ENCODE measurements at places on chromosomes 13 and 19.

DNA sequence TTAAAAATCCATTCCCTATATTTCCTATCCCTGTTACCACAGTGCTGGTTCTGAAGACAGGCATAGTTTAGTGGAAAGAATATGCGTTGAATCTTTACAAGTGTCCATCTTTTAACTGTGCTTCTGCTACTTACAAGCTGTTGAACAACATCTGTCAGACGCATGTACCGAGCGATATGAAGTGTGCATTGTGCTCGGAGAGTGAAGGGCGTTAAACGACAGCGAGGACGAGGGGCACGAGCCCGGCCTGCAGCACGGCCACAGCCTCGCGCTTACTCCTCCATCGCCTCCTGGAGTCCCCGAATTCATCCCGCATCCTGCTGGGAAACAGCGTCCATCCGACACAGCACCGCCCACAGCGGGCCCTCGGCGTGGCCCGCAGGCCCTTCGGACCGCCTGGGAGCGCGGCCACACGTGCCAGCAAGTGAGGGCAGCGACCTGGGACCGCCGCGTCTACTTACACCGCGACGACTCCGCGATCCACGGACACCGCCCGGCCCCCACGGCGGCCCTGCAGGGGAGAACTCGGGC is 514 bp downstream of the PCID2 start:
- DNase-seq, result peak; percentile 29

GRCh38 chr13:42367831-42368230 is 95.9 kb downstream of the AKAP11 start:
- no peak for DNase-seq

DNA sequence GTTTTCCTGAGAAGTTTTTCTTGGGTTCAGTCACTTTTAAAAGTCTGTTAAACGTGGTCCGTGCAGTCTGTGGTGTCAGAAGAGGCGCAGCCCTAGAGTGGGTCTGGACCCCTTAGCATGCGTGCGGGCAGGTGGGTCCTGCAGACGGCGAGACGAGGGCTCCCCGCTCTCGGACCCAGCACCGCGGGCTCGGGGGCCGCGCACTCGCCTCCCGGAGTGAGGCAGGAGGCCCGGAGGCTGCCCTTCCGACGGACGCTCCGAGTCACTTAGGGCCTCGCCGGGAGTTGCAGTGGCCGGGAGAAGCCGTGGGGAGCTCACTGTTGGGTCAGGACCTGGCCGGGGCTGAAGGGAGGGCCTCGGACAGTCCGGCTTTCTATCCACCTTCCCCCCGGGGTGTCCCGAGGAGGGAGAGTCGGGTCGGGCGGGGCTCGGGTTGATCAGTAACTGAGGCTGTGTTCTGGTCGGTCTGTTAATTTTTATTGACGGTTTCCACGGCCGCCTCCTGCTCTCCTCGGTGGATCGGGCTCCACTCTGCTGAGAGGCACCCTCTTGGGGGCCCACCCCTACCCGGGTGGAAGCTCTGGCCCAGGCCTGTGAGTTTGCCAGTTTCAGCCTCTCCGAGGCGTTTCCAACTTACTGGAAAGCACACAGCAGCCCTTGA is 1.3 kb downstream of the PTBP1 start:
- DNase-seq, result no peak

- no peak for DNase-seq
Measured at GRCh38 chr19:5354403-5354802, 13.8 kb upstream of the PTPRS start.

GRCh38 chr19:7916103-7916954 is 1.7 kb downstream of the TGFBR3L start:
- DNase-seq, result peak; percentile 41

GRCh38 chr13:32019612-32020233 is 11.9 kb upstream of the FRY start:
- peak; percentile 55 for DNase-seq

GRCh38 chr13:50664951-50665350 is 178.5 kb downstream of the DLEU7 start:
- no peak for DNase-seq

GRCh38 chr19:33520844-33521479 is 629 bp downstream of the PEPD start:
- no peak for DNase-seq

- no peak for DNase-seq
Measured at GRCh38 chr13:50941146-50941545, 31.6 kb downstream of the RNASEH2B start.

GRCh38 chr19:2479556-2480194 is 3.7 kb downstream of the GADD45B start:
- DNase-seq, result no peak

GRCh38 chr13:22235950-22236290 is 565.0 kb downstream of the FGF9 start:
- no peak for DNase-seq

- no peak for DNase-seq
Measured at GRCh38 chr13:64510747-64511146, 2719.4 kb downstream of the PCDH9 start.

- no peak for DNase-seq
Measured at GRCh38 chr13:106241974-106242953, 293.2 kb downstream of the EFNB2 start.

DNA sequence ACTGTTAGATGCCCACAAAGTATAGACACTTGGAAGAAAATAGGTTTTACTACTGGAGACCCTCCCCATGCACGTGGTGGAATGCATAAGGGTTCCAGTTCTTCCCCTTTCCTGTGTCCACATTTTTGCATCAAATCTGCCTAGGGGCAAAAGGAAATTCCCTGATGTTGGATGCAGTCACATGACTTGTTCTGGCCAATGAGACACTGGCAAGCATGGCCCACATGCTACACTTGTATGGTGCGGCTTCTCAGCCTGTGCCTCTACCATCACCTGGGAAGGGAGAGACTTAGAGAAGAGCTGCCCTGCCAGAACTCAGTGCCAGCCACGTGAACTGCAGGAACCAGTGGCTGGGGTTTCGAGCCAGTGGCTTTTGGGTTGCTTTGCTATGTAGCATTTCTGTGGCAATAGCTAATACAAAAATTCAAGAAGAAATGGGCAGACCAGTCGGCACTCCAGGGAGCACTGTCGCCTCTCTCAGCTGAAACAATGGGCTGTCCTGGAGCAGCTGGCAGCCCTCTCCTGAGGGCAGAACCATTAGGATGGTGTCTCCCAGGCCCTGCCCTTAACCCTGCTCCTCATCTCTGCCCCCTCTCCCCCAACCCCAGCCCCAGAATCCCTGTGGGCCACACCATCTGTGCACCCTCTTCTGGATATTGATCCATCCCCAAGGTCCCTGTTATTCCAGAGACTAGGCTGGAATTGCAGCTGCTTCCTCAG is 634.0 kb downstream of the UQCRFS1 start:
- DNase-seq, result no peak

GRCh38 chr13:20136781-20137703 is 23.8 kb downstream of the GJA3 start:
- DNase-seq, result no peak

GRCh38 chr13:22173610-22174009 is 502.7 kb downstream of the FGF9 start:
- no peak for DNase-seq

DNA sequence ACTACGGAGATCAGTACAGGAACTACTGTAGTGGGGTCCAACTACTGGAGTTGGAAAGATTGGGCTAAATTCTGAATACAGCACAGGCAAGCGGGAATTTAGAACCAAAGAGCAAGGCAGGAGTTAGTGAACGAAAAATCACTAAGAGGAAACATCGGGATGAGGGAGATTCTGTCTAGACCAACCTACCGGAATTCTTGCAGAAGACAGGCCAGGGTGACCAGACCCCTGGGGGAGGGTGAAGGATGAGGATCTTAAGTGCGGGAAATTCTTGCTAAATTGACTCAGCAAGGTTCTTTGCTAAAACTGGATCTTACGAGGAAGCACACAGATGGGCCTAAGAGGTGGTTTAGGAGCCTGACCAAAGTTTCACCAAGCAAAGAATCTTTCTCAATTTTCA is 13.2 kb upstream of the PSPC1 start:
- DNase-seq, result no peak

- DNase-seq, result no peak
Measured at GRCh38 chr13:77701305-77701704, 3.8 kb downstream of the SLAIN1 start.

DNA sequence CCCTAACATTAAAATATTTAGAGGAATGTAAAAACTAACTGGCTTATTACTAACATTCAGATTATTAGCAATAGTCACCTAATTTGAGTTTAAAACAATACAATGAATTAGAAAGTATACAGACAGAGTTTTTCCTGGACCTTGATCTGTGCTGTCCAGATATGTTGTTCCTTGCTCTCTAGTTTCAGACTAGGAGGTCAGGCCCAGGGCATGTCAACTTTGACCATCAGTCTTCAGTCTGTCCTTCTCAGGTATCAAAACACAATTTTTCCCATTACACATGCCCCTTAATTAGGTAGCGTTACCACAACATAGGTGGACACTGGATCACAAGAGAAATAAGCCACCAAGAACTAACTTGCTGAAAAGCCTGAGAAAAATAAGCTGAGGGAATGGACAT is 197.0 kb downstream of the MAB21L1 start:
- no peak for DNase-seq

DNA sequence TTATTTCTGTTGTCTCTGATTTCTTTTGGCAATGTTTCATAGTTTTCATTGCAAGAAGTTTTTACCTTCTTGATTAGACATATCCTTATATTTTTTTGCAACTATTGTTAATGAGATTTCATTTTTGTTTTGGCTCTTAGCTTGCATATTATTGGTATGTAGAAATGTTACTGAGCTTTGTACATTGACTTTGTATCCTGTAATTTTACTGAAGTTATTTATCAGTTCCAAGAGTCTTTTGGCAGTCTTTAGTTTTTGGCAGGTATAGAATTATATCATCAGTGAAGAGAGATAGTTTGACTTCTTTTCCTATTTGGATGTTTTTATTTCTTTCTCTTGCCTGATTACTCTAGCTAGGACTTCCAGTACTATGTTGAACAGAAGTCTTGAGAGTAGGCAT is 375.7 kb downstream of the TDRD3 start:
- DNase-seq, result no peak

- no peak for DNase-seq
Measured at GRCh38 chr19:412356-413355, 3.7 kb upstream of the C2CD4C start.

DNA sequence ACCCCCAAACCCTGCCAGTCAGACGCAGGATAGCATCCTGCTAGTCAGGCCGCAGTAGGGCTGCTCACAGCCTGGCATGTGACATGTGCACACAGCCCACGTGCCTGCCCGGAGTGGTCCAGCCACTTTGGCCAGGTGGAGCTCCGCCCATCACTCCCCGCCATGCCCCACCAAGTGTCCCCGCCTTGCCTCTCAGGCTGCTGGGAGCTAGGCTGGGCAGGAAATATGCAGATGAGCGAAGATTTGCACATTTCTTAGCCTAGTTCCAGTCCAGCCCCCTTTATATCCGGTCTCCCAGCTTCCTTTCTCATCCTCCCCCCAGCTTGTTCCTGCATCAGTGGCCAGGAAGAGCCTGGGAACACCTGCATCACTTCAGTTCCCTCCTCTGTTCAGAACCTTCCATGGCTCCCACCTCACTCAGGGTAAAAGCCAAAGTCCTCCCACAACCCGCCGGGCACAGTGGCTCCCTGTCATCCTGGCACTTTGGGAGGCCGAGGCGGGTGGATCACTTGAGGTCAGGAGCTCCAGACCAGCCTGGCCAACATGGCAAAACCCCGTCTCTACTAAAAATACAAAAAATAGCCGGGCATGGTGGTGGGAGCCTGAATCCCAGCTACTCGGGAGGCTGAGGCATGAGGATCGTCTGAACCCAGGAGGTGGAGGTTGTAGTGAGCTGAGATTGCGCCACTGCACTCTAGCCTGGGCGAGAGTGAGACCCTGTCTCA is 2.3 kb upstream of the DOCK6 start:
- DNase-seq, result no peak

GRCh38 chr13:57511603-57512002 is 119.9 kb upstream of the PCDH17 start:
- DNase-seq, result no peak

DNA sequence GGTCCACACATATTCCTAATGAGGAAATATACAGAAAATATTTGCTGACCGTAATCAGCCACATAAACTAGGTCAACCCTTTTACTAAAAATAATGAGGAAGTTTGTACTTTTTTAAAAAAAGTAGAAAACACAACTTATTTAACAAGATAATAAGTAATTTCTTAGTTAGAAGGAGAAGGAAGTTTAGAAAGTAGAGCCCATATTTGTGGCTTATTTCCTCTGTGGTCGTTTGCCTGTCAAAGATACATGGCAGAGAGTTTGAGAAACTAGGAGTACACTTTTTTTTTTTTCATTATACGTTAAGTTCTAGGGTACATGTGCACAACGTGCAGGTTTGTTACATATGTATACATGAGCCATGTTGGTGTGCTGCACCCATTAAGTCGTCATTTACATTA is 1205.2 kb upstream of the MIR17HG start:
- no peak for DNase-seq

DNA sequence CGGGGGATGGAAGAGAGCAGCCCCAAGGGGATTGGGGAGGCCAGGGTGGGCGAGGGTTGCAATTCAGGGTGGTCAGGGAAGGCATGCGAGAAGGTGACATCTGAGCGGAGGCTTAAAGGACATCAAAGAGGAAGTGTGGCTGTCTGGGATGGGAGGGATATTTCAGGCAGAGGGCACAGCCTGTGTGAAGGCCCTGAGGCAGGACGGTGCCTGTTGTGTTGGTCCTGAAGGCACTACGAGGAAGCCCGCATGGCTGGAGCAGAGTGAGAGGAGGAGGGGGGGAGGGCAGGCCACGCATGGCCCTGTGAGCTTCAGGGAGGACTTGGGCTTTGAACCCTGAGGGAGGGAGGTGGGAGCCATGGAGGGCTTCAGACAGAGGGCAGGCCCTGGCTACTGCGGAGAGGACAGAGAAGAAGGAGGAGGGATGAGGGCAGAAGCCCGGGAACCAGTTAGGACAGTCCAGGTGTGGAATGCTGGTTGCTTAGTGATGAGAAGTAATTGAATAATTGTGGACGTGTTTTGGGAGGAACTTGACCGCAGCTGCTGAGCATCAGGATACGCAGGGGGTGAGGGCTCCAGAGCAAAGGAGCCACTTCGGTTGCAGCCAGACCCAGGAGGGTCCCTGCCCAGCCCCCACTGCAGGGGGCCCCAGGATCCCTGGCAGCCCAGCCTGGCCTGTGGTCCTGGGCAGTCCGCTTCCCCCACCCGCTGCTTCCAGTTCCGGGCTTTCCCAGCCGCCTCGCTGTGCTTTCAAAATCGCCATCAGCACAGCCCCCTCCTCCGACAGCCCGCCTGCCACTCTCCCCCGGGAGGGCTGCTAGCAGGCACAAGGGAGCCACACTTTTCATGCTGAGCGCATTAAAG is 6.2 kb downstream of the TLE6 start:
- no peak for DNase-seq

- no peak for DNase-seq
Measured at GRCh38 chr19:13172346-13173138, 22.3 kb downstream of the IER2 start.
